ENCODE measurements at places on chromosomes 1 and 21. TPM values are rescaled to one million over a fixed set of nuclear protein-coding genes. Genes with fewer than 3 reads are reported as not detected.
A peak's percentile ranks its signal among the peaks of the same experiment; 100 is the strongest.

GRCh38 chr1:81097860-81098259, 702.9 kb upstream of the ADGRL2 start:
- DNase-seq, result no peak

DNA sequence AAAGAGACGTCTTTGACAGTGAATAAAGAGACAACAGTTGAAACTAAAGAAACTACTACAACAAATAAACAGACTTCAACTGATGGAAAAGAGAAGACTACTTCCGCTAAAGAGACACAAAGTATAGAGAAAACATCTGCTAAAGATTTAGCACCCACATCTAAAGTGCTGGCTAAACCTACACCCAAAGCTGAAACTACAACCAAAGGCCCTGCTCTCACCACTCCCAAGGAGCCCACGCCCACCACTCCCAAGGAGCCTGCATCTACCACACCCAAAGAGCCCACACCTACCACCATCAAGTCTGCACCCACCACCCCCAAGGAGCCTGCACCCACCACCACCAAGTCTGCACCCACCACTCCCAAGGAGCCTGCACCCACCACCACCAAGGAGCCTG, 68.5 kb downstream of the TPR start:
- DNase-seq, result no peak

DNA sequence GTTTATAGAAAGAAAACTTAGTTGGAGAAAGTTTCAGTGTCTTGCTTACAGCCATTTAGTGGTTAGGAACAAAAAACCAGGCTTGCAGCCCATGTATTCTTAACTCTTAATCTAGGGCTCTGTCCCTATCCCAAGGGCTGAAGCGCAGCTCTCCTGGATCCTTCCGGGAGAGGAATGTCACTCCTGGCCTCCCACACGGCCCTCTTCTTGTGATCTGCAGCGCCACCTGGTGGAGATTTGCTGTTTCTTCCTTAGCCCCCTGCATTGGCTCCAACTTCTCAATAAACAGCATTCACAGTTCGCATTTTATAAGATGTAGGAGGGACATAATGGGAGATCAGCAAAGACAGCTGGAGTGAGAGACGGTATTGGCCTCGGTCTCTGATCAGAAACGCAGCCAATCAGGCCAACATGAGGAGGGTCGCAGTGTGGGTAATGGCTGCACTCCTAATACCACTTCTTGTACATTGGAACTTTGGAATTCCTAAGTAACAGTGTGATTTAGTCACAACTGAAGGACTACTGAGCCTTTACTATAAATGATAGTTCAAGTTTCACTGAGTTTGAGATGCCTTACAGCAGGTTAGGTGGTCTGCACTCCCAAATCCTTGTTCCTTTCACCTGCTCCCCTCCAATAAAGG, 283.4 kb downstream of the ASTN1 start:
- peak; percentile 71 for DNase-seq

GRCh38 chr1:89652373-89652772, 19.5 kb downstream of the LRRC8C start:
- no peak for DNase-seq

GRCh38 chr1:222372221-222372620, 175.7 kb downstream of the HHIPL2 start:
- no peak for DNase-seq

DNA sequence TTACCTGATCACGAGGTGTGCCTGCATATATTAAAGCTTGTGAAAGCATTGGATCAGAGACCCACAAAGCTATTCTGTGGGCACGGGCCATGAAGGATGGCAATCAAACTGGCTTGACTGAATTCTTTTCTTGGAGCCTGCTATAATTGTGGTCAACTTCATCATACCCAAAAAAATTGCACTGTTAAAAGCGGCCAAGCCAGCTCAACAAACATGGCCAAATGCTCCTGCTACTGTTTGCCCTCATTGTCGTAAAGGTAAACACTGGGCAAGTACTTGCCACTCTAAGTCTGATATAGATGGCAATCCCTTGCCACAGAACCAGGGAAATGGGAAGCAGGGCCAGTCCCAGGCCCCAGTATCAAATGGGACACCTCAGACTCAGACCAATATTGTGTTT, 6.6 kb upstream of the GSTM5 start:
- DNase-seq, result no peak

- DNase-seq, result peak; percentile 70
These were observed at the start of gene CFAP45 for GRCh38 chr1:159900086-159900680. CFAP45 (minus strand) TSS chr1:159900165; CDS start chr1:159900098, 67 bp downstream.

DNA sequence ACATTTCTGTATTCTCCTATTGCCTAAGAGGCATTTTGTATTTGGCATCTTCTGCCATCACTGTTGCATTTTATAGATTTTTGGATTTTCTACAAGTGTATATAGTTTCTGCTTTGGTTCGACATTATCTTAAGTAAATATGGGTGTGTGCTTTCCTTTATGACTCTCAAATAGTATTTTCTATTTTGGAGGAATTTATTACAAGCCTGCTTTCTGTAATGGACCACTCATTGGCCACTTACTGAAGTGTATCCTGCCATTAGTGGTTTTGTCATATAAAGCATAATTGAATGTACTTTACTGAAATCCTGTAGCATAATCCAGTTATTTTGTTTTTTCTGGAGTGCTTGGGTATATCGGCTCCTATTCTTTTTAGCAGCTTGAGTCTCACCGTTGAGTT, 184.3 kb downstream of the PATJ start:
- DNase-seq, result no peak

DNA sequence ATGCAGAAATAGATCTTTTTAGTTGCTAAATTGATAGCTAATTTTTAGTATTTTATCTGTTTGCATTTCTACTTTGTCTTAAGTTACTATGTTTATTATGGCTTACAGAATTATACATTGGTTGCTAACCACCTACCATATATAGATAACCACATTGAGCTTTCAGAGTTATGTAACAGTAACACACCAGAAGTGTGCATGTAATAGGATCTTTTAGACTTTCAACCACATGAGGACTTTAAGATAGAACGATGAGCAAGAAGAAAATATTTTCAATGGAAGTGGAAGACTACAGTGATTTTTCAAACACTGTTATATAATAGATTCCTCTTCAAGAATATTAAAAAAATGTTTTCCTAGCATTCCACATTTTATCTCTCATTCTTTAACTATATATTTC, 28.8 kb downstream of the TOR1AIP1 start:
- DNase-seq, result no peak

GRCh38 chr1:227661495-227661894, 73.6 kb downstream of the JMJD4 start:
- no peak for DNase-seq

GRCh38 chr1:117577191-117577885, 28.5 kb upstream of the TENT5C start:
- DNase-seq, result no peak

GRCh38 chr1:216749232-216749631, 26.0 kb upstream of the ESRRG start:
- DNase-seq, result no peak

- DNase-seq, result no peak
These were observed 10.2 kb downstream of the PRKAB2 start for GRCh38 chr1:147162093-147162492.

DNA sequence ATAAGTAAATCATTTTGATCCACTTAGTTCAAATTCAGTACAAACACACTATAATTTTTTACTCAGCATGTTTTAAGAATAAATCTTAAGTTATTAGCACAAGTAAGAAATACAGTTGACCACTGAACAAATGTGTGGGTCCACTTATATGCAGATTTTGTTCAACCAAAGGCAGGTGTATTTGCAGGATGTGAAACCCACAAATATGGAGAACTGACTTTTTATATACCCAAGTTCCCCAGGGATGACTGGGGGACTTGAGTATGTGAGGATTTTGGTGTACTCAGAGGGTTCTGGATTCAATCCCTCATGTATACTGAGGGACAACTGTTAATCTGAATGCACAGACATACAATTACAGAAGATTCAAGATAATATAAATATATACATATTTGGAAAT, 25.7 kb upstream of the ERICH3 start:
- DNase-seq, result no peak

Gene FCGR2B
- 1.0 TPM for polyA plus RNA-seq

Gene DAB1
- polyA plus RNA-seq, result 0.94 TPM

Gene DDAH1
- 137 TPM for polyA plus RNA-seq

Gene CACNA1S
- polyA plus RNA-seq, result 0.30 TPM

Gene FTCD
- polyA plus RNA-seq, result 13.6 TPM

Gene SUSD4
- 0.91 TPM for polyA plus RNA-seq

Gene RPL22
- polyA plus RNA-seq, result 635 TPM

Measured in left renal pelvis (tissue), 4 donors.